NCI-H1436 (cell line): ENCODE measurements at places on chromosomes 13 and 19.

GRCh38 chr19:35146746-35147459, 3.8 kb downstream of the FXYD7 start:
- DNase-seq = no peak

GRCh38 chr19:2096034-2096479, at the start of gene MOB3A:
Gene MOB3A, minus strand, starts transcription at chr19:2096326. Its CDS starts 17,766 bp downstream, at chr19:2078560.
- DNase-seq = peak; percentile 85

GRCh38 chr13:24052547-24053518, 107.7 kb upstream of the SPATA13 start:
- no peak for DNase-seq

DNA sequence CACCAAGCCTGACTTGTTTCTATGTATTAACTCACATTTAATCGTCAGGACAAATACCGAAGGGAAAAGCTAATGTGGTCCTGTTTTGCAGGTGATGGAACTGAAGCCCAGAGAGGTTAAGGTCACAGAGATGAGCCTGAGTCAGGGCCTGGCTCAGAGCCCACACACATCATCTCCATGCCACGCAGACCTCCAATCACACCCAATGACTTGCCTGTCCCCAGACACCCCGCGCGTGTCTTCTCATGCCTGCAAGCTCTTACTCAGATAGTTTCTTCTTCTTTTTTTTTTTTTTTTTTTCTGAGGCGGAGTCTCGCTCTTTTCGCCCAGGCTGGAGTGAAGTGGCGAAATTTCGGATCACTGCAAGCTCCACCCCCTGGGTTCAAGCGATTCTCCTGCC, 16.4 kb downstream of the SIX5 start:
- no peak for DNase-seq

DNA sequence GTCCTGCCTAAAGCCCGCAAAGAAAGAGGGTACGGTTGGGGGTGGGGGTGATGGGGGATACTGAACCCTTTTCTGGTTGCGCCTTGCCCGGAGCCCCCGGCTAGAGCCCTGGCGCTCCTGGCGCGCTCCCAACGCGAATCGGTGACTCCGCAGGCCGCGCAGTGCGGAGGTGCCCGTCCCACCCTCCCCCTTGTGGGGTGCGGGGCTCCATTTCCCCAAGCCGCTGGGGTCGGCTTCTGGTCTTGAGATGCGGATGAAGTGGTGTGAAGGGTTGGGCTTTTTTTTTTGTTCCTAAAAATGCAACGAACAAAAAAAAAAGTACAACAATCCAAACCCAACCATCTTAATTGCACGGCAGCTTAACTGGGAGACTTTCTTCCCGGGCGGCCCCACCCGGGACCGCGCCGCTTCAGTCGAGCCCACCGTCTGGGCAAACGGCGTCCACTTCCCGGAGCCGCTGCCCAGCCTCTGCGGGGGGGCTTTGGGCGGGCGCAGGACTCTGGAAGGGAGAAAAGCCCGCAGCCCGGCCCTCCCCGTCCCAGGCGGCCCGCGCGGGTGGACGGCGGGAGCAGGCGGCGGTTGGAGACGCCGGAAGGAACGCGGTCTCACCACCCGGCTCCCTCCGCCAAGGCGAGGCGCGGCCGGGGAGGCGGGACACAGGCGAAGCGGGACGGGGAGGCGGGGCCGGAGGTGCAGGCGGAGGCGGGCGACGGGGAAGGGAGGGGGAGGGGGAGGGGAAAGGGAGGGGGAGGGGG, 504 bp upstream of the TRIM13 start:
- peak; percentile 78 for DNase-seq

GRCh38 chr13:45817833-45818232, 33.7 kb downstream of the SIAH3 start:
- no peak for DNase-seq

GRCh38 chr19:12872941-12873890, 8.0 kb downstream of the DNASE2 start:
- peak; percentile 14 for DNase-seq

DNA sequence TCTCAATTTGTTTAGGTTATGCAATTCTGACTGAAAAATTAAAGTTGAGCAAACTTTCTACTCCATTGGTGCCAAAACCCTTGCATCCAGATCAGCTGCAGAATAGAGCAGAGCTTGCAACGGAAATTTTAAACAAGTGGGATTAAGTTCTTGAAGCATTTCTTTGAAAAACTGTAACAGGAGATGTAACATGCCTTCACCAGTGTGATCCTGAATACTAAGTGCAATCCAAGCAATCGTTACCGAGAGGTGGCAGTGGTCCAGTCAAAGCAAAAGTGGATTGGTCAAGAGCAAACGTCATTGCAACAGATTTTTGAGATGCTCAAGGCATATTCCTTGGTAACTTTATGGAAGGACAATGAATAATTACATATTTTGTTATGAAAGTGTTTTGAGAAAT, 841.1 kb upstream of the SLITRK5 start:
- DNase-seq = no peak

DNA sequence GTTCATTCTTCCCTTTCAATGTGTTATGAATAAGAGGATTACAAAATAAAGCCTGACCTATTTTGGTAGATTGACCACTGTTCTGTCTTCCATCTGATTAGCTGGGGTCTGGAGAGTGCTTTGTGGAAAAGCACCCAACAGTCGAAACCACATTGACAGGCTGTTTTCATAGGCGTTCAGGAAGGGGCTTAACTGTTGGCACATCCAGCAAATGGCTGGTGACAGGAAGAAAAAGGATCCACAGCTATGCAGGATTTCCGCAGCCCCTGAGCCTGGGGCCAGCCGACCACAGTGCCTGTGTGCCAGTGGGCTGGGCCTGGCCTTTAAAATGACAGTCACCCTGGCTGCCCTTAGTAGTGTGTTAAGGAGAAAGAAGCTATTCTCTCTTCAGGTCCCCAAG, 113.3 kb downstream of the SIPA1L3 start:
- DNase-seq = no peak
